ENCODE measurements at places on chromosomes 13 and 19.
A peak's percentile ranks its signal among the peaks of the same experiment; 100 is the strongest.

DNA sequence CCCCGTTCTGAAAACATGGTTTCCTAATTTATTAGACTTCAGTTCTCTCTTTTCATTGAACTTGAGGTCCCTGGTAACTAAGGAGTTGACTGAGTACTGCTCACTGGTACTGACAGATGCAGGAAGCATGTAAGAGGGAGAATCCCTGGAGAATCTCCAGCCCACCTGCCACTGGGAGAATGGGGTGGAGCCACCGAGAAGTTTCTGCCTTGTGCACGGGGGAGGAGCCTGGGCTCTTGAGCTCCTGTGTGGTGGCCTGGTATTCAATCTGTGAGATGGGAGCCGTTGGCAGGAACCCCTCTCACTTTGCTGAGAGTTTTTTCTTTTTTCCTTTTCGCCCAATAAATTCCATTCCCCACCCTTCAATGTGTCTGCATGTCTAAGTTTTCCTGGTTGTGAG lies 13.2 kb upstream of the AKAP11 start:
- no peak for DNase-seq

DNA sequence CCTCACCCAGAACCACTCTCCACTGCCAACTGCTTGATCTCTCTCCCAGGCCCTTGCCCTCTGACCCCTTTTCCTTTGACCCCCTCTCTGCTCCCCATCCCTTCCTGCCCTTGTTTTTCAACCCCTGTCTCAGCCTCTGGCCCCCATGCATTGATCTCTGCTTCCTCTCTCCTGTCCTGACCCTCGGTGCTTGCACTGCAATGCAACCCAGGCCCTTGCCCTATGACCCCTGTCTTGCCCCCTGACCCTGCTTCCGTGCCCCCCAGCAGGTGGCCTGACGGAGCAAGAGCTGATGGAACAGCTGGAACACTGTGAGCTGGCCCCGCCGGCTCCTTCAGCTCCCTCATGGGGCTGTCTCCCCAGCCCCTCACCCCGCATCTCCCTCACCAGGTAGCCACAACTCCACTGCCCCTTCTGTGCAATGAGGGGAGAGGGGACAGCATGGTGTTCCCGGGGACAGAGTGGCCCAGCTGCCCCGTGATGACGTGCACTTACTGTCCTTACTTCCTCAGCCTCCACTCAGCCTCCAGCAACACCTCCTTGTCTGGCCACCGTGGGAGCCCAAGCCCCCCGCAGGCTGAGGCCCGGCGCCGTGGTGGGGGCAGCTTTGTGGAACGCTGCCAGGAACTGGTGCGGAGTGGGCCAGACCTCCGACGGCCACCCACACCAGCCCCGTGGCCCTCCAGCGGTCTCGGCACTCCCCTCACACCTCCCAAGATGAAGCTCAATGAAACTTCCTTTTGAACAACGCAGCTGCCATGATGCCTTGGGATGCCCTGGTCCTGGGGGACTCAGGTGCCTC lies 10.5 kb upstream of the LTBP4 start:
- DNase-seq, result no peak

GRCh38 chr19:11437955-11438354 lies 2.5 kb downstream of the PRKCSH start:
- DNase-seq, result no peak

DNA sequence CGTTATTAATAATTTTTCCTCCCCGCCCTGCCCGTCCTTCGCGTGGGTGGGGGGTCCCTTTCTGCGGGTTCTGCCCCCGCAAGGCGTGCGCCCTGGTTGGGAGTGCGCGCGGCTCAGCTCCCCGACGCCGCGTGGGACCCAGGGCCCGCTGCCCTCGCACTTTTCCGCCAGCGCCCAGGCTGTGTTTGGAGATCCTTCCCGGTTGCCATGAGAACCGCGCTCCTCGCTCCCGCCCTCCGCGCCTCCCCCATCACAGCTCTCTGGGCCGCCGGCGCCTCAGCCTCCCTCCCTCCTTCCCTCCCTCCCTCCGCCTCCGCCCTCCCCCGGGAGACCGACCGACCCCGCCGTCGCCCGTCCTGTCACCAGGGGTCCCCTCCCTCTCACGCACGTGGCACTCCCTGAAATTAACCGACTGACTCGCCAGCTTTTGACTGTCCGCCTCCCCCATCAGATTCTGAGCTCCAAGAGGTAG lies 2.4 kb upstream of the SSBP4 start:
- peak; percentile 56 for DNase-seq

GRCh38 chr13:93865235-93865634 lies 614.2 kb downstream of the DCT start:
- no peak for DNase-seq

GRCh38 chr13:97125810-97126738 lies 96.1 kb upstream of the MBNL2 start:
- DNase-seq, result no peak

DNA sequence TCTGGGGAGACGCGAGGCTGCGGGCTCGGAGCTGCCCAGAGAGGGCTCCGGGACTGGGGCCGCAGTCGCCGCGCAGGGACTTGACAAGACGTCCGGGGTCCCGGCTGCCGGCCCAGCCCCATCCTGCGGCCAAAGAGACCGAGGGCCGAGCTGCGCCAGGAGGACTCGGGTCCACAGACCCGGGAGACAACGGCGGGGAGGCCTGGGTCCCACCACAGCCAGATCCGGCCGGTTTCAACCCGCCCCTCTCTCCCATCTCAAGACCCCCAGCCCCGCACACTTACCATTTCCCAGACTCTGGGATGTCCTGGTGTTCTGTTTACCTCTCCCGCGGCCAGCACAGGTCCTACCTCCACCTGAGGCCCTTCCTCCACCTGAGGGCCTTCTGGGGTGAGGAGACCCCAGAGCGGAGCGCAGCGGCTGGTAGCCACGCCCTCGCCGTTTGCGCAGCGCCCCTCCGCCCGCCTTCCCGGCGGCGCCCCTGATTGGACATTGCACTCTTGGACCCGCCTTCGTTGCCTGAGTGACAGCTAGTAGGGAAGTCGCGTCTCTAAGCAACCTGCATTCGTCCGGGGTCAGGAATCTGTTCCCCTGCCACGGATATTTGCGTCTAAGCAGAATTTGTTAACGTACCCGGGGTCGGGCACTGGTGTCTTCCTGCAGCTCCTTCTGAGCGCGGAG lies at the start of gene ZNF709:
ZNF709 (minus strand) TSS at position 446 of the 681 bp plus-strand sequence; CDS start at position 287, 159 bp downstream.
- peak; percentile 80 for DNase-seq

DNA sequence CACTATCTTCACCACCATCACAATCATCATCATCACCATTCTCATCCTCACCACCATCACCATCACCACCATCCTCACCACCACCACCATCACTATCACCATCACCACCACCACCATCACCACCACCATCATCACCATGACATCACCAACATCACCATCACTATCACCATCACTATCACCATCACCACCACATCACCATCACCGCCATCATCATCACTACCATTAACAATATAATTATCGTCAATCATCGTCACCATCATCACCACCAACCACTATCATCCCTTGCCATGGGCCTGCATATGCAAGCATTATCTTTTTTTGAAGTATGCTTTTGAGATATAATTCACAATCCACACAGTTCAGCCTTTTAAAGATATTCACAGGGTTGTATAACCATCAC lies 7.6 kb upstream of the PPP6R1 start:
- DNase-seq, result no peak

GRCh38 chr13:49046002-49046401 lies 70.3 kb downstream of the FNDC3A start:
- DNase-seq, result no peak

GRCh38 chr19:11596156-11596555 lies 1.1 kb upstream of the ZNF627 start:
- DNase-seq, result no peak

GRCh38 chr13:48859272-48860105 lies 116.2 kb upstream of the FNDC3A start:
- DNase-seq, result no peak

GRCh38 chr19:51565583-51565982 lies 5.5 kb upstream of the ZNF175 start:
- no peak for DNase-seq

GRCh38 chr13:80400865-80401426 lies 60.0 kb upstream of the SPRY2 start:
- no peak for DNase-seq

GRCh38 chr19:29488316-29488715 lies 37.5 kb upstream of the VSTM2B start:
- DNase-seq, result no peak

DNA sequence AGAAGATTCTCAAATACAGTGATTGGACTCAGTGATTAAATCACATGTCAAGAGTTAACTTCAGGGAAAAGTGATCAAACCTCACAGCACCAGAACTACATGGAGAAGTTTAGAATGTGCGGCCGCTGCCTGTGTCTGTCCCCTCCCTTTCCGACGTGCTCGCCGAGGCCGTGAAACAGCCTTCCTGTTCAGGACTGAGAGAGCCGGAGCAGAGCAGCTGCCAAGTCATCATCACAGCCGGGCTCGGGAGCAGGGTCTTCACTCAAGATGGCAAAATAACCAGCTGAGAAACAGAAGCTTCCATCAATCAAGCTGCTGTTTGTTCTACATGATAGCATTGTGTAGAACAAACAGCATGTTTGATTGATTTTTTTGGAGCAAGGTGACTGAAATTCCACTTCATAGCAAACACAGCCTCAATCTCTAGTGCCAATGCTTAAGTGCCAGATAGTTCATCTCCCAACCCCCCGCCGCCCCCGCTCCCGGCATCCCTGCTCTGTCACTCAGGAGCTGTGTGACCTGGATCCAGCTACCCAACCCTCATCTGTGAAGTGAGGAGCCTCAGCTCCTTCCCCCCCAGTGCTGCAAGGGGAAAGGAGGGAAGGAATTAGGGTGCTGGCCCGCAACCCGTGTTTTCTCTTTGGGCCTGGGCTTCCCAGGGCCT lies 70.6 kb downstream of the HSPH1 start:
- DNase-seq, result no peak

DNA sequence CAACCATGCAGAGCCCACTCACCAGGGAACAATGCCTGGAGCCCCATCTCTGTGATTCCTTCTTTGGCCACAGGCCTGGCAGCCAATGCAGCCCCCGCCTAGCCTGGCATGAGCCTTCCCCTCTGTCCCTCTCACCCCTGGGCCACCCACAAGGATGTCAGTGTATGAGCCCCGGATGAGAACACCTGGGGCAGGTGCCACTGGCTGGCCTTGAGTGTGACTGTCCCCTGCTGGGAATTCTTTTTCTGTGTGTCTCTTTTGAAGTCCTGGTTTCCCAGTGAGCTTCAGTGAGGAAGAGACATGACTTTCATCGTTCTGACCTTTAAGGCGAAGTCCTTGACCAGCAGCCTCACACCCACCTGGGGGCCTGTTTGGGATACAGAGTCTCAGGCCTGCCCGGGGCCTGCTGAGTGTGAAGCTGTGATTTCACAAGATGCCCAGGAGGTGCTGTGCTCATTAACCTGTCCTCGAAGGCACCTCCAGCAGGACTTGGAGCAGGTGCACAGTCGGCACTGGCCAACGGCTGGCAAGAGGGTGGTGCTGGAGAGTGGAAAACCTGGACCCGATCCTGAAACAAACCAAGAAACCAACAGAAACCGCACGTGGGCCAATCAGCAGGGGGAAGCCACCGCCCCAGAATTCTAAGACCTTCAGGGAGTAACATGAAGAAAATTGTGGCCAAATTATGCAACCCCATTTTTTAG lies 27.4 kb upstream of the SPACA7 start:
- DNase-seq, result no peak

DNA sequence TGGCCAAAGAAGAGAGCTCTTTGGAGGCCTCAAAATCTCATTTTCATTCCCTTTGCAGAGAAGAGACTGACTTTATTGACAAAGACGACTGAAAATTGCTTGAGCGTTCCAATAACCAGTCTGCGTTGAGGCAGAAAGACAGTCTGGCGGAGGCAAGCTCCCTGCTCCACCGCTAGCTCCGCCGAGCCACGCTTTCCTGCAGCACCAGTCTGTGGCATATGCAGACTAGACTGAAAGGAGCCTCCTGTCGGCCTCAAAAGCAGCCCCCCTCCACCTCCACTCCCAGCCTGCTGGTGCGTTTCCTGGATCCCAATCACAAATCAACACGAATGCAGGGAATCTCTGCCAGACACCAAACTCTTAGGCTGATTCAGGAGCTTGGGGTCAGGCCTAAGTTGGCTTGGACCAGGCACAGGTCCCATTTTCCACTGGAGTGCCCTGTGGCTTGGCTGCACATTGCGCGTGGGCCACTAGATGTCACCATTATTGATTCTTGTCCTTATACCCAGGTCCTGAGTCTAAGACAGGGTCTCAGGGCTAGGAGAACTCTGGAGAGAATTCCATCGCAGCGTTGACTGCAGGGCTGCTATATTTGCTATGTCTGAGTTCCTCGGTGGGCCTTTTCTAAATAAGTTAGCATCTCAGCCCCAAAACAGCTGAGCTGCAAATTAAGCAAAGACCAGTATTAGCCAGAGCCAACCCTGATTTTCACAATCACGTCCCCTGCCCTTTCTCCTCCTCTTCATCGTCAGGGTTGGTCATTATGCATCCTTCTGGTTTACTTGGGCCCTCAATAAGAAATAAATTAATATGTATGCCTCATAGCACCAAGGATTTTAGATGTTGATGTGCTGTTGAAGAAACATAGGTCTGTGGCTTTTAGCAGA lies 5.2 kb upstream of the ZNF507 start:
- DNase-seq, result no peak

GRCh38 chr13:99421271-99421670 lies 80.0 kb upstream of the TM9SF2 start:
- no peak for DNase-seq

GRCh38 chr13:86409466-86410241 lies 610.4 kb upstream of the SLITRK6 start:
- DNase-seq, result no peak
